Activated CD8-positive, alpha-beta memory T cell treated with anti-CD3 and anti-CD28 coated beads for 24 hours (primary cell): ENCODE measurements at places on chromosomes 3 and 15.
A peak's percentile ranks its signal among the peaks of the same experiment; 100 is the strongest.

GRCh38 chr3:85487375-85487774 is 528.6 kb downstream of the CADM2 start:
- no peak for DNase-seq

DNA sequence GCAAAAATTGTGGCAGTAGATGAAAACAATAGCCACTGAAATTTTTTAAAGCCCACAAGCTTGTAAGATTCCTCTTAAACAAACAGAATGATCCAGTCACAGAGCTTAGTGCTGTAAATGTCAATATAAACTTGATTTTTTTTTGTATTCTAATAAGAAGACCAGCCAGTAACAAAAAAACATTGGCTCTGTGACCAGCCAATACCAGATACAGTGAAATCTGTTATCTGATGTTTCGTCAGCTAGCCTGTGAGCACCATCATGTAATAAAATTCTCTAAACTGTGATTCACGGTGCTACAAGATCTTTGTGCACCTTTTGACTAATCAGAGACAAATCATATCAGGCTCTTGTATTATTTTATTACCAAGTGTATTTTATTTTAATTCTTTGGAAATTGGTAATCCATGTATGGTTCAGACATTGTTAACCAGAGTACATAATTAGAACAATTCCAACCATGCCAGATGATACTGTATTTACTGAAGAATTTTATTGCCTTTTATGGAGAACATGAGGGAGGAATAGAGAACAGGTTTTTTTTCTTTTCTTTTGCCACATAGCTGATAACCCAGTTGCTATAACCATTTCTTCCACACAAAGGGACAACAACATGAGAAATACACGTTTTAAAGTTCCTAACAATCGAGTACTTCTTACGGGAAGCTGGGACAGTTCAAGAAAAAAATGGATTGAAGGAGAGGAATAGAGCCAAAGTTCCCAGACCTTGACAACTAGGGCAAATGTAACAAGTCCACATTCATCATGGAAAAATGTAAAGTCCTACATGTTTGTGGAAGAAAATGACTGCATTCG is 71.9 kb downstream of the FILIP1L start:
- no peak for DNase-seq

DNA sequence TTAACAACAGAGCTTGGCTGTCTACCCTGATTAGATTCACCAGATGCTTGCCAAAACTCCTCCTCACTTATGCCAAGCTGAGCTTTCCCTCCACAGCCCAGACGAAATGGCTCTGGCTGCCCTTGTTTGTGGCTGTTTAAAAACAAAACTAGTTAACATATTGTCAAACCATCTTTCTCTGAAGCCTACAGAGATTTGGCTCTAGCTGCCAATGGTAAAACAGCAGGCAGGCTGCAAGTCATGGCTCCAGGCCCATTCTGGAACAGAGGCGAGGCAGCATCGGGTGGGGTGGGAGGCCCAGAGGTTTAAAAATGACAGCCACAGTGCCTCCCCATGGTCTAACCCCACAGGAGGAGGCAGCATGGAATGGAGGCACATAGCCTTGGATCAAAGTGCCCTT is 75.9 kb downstream of the SCN5A start:
- DNase-seq, result peak; percentile 11

GRCh38 chr3:173893835-173894234 is 496.3 kb downstream of the NLGN1 start:
- no peak for DNase-seq

GRCh38 chr15:98981851-98982722 is 25.5 kb downstream of the PGPEP1L start:
- DNase-seq, result no peak

DNA sequence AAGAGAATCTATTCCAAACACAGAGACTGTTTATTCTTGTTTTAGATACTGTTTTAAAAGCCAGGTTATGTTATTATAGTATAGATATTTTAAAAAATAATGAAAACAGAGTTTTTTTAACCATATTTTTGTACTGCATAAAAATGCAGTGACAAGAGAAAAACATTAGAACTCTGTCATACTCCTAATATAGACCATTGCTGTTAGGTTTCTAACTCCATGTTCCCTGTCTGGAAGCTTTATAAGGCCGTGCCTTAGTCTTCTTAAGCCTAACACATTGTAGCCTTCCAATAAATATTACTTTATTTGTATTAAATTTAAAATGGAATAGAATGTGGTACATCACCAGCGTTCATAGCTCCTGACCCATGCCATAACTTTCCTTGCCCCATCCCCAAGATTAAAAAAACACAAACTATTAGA is 53.2 kb downstream of the MBNL1 start:
- no peak for DNase-seq

DNA sequence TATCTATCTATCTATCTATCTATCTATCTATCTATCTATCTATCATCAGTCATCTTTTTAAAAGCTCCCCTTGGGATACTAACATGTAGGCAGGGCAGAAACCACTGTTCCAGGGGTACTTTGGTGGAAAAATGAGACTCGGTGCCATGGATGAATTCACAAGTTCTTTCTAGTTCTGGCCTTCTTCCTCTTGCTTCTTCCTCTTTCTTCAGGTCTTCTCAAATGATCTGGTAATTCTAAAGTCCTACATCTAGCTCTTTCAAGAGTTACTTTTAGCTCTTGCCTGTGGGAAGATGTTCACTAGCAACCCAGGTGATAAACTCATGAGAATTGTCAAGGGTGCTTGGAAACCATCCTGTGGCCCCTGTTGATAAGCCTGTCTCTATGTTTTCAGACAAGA is 168.5 kb upstream of the TBC1D5 start:
- DNase-seq, result no peak

DNA sequence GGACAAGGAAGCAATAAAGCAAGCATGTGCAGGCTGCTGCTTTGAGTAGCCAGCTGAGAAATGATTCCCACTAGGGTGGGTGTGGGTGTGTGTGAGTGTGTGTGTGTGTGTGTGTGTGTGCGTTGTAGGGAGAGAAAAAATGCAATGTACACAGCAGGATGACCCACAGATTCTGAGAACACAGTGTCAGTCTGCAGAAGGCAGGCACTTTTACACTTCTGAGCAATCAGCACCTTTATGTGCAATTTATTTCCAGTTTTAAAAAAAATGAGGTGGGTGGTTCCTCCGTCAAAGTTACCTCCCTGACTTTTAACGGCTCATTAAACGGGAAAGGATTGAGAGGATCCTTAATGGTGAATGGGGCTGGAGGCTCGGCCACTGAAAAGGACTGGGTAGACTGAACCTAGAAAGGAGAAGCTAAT is 38.5 kb upstream of the LIPC start:
- DNase-seq, result no peak

GRCh38 chr3:119588112-119588511 is 8.8 kb downstream of the ADPRH start:
- no peak for DNase-seq

GRCh38 chr3:189580190-189580589 is 51.0 kb upstream of the TP63 start:
- DNase-seq, result no peak

DNA sequence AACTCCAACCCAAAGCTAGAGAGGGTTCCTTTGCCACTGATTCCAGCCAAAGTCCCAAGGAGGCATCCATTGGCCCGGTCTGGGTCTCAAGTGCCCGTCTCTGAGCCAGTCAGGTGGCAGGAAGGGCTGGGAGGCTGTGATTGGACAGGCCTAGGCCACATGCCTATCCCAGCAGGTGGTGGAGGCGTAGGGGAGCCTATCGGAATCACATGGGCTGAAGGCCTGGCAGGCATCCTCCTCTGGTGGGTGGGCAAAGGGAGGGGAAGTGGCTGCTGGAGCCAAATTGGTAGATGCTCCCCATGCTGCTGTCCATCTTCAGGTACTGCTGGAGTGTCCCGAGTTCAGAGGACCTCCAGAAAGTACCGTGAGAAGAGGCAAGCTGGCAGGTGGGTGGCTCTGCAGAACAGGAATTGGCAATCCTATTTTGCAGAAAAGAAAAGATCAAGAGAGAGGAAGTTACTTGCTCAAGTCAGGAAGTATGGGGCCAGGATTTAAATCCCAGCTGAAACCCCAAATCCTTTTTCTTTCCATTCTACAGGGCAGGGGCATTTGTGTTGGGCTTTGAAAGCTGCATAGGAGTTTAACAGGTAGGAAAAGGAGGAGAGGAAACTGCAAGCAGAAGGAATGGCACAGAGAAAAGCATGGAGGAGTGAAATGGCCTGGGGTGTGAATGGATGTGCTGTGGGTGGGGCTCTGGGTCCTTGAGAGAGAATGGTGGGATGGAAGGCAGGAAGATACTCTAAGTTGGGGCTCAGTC is 3.7 kb downstream of the CHST13 start:
- no peak for DNase-seq

DNA sequence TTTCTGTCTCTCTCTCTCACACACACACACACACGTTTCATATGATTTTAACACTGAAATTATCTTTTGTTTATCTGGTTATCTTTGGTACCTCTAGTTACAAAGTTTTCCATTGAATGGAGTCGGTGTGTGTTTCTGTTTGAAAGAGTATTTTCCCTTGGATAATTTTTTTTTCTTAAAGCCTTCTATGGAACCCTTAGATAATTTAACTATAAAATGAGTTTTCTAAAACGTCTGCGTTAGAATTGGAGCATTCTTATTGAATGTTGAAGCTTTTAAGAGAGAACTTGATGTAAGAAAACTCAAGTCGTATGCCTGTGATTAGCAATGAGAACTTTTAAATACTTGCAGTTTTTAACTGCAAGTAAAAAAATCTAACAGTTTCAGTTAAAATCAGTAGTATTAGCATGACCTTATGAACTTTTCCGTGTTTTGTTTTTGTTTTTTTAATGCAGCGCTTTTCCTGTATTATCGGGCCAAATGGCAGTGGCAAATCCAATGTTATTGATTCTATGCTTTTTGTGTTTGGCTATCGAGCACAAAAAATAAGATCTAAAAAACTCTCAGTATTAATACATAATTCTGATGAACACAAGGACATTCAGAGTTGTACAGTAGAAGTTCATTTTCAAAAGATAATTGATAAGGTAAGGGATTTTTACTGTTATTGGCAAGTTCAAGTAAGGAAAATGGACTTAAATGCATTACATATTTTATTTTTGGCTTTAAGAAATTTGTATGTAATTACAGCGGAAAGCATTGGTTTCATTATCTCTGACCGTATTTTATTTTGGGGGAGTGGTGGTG is 3.0 kb downstream of the SMC4 start:
- DNase-seq, result no peak

GRCh38 chr3:176430244-176431037 is 766.8 kb downstream of the TBL1XR1 start:
- DNase-seq, result no peak

- DNase-seq, result no peak
These were observed 21.2 kb downstream of the NGRN start for GRCh38 chr15:90286678-90287077.
